Parietal lobe (tissue), 2 donors: ENCODE measurements at places on chromosomes 12 and 14. TPM values are rescaled to one million over a fixed set of nuclear protein-coding genes. Genes with fewer than 3 reads are reported as not detected.

The HRK gene
- total RNA-seq, result 0.31 TPM

The CKB gene
- total RNA-seq, result 304 TPM

The NCOR2 gene
- 39.1 TPM for total RNA-seq

The LALBA gene
- not detected for total RNA-seq

The IGF1 gene
- total RNA-seq, result 4.4 TPM

The SNAPC1 gene
- 4.4 TPM for total RNA-seq
